ENCODE measurements at places on chromosomes 3 and 15.

GRCh38 chr15:43903864-43904290 lies 77.1 kb downstream of the WDR76 start:
- DNase-seq = peak; percentile 72

DNA sequence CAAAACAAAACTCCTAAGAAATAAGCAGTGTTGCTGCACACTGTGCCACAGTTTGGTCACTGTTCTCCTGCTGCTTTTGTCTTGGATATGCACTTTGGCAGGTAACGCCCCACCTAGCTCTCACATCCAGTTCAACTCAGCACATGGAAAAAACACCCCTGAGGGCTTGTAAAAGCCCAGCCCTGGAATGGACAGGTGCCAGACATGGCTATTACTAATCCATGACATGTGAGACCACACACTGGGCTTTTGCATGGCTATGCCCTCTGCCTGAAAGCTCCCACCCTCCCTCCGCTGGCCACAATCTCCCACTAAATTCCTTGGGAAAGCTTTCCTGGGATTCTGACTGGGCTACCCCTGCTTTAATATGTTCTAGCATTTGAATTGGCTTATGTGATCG lies 24.7 kb upstream of the ZBED2 start:
- DNase-seq = no peak

DNA sequence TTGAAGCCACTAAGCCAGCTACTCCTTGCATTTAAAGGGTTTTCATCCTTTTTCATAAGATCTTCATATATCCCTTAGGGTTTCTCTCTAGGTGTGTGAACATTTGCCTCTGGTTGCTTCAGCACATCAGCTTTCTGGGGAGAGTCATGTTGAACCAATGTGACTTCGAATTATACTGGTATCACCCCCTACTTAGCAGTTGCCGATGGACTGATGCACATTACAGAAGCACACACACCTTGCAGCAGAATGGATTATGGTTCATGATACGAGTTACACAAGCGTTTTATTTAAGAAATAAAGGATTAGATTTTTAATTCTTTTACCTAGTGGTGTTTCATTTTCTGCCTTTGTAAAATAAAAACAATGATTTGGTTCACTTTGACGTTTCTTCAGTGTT lies 39.6 kb downstream of the FBXO22 start:
- DNase-seq = no peak

- no peak for DNase-seq
These were observed 271.0 kb upstream of the GADL1 start for GRCh38 chr3:31165399-31165860.

DNA sequence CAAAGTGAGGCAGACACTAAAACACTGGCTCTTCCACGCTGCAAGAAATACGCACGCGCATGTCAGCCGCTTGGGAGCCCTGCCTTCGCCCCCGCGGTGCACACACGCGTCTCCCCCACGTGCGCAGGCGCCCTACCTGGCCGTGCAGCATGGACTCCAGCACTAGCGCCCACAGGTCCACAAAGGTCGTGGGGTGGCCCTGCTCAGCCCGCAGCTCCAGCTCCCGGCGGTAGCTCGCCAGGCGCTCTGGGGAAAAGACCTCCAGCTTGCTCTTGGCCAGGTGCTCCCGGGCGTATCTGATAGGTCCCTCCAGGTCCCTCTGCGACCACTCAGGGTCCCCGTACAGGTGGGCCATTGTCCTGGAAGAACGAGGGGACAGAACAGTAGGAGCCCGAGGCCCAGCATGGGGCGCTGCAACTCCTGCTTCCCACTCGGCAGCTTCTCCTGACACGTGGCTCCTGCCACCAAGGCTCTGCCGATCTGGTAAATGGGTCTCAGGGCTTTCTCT lies 14.9 kb downstream of the PLA2G4D start:
- DNase-seq = peak; percentile 9

DNA sequence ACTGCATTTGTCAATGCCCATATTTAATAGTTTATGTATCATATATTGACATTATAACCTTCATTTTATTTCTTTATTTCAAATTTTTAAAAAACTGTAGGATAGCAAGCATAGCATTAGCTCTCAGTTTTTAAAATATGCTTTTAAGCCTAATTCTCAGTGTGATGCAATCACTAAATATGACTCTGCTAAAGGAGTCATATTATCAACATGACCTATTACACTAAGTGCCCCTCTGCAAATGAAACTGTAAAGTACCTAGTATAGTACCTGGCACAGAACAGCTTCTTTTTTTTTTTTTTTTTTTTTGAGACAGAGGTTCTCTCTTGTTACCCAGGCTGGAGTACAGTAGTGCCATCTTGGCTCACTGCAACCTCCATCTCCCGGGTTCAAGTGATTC lies 179.4 kb upstream of the CGNL1 start:
- DNase-seq = no peak

DNA sequence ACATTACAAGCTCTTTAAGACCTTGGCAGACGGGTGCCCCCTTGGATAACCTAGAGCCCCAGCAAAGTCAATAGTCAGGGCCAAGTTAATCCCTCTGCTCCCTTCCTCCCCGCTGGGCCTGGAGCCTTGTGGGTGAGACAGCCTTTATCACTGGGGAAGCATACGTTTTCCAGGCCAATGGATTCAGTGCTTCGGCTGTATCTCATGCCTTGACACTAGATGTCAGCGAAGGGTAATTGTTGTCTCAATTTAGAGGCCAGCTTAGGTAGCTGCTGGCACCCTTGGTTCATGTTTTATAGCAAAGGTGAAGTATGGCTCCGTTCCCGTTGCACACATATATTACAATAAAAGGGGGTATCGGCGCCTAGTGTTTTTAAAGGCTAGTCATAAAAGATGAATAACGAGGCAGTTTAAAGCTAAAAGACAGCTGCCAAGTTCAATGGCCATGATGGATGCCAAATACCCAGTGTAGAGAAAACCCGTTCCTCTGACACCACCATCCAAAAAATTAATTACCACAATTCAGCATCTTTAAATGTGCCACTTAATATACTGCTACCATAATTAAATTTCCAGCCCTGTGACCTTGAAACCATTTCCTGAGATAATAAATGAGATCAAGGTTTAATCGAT lies 52.3 kb upstream of the BNIP2 start:
- no peak for DNase-seq

GRCh38 chr3:37041546-37042195 lies 48.4 kb downstream of the MLH1 start:
- no peak for DNase-seq

- peak; percentile 8 for DNase-seq
These were observed 10.2 kb upstream of the HHATL start for GRCh38 chr3:42712688-42713372.
